ENCODE measurements at places on chromosomes 5 and 9. TPM values are rescaled to one million over a fixed set of nuclear protein-coding genes. Genes with fewer than 3 reads are reported as not detected.

DNA sequence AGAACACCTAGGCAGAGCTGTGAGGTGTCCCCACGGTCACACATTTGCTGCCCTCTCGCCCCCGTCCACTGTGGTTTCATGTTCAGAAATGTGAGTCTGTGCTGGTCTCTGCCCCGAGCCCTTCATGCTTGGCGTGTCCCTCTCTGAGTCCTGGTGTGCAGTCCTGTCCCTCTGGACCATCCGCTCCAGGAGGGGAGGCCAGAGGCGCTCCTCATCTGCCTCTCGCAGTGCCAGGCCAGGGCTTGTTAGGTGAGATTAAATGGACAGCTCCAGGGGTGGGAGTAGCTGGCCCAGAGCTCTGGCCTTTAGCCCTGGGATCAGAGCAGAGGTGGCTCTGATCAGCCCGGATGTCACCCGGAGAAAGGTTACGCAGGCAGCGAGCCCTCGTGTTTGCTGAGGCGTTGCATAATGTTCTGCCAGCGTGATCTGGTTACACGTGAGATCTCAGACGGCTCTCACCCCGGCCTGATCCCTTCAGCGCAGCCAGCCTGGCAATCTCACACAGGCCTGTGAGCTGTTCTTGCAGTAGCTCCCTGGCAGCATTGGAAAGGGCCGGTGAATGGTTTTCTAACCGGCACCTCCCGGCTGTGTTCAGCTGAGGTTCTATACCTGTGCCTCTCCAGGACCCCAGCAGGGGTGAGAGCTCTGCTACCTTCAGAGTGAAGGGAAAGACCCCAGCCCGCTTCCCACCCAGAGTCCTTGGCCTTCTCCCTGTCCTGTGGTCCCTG lies 24.5 kb downstream of the PTGES2 start:
- peak; percentile 83 for DNase-seq

The FAM200C gene
- 9.0 TPM for total RNA-seq

DNA sequence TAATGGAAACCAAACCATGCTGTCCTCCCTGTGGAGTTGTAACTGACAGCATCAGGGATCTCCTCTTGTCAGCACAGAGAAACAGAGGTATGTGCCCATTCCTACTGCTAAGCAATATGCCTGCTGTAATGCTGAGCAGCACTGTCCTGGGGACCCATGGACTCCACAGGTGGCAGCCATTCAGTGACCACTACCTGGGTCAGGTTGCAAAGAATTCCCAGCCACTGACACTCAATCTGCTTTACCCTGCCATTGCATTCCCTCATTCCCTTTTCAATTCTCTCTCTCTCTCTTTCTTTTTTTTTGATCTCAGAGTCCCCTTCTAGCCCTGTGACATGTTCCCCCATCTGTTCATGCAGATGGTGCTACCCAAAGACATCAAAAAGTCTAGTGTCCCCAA lies 104.1 kb downstream of the GABRB2 start:
- no peak for DNase-seq

The TTC39B gene
- total RNA-seq = 10.3 TPM

GRCh38 chr5:153079396-153079795 lies 411.1 kb upstream of the GRIA1 start:
- DNase-seq = no peak

DNA sequence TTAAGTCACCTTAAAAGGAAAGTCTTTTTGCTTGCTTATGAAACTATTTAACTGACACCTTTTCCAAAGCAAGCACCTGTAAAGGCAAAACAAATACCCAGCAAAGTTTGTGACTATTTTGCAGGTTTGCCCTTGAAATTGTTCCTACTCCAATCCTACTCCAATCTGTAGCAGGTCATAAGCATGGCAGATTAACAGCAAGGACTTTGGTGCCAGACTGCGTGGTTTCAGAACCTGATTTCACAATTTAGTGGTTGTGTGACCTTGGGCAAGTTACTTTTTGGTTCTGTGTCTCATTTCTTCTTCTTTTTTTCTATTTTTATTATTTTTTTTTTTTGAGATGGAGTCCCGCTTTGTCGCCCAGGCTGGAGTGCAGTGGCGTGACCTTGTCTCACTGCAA lies 282.1 kb downstream of the RFX3 start:
- DNase-seq = no peak

DNA sequence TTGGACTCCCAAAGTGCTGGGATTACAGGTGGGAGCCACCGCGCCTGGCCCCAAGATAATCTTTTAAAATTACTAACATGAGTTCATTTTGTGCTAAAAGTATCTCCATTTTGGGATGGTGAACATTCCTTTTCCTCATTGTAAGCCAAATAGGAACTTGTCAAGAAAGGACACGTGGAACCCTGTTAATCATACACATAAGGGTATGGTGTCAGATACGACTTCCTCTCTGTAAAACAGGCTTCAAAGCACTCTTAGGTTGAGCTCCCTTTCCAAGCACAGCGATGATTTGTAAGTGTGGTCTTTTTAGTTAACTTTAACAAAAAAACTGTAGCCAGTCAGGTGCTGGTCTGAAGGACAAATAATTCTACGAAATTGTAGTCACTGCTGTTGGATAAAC lies 132.7 kb downstream of the UNC13B start:
- no peak for DNase-seq

GRCh38 chr5:166671811-166672210 lies 1619.6 kb upstream of the WWC1 start:
- no peak for DNase-seq

The TBC1D13 gene
- total RNA-seq = 28.6 TPM

- no peak for DNase-seq
Measured at GRCh38 chr5:54881286-54882005, 103.9 kb downstream of the ESM1 start.

- no peak for DNase-seq
Measured at GRCh38 chr5:40409601-40410000, 270.1 kb upstream of the PTGER4 start.

The IL13 gene
- total RNA-seq = not detected

- DNase-seq = no peak
Measured at GRCh38 chr9:97981846-97982682, 1.1 kb upstream of the ANP32B start.

DNA sequence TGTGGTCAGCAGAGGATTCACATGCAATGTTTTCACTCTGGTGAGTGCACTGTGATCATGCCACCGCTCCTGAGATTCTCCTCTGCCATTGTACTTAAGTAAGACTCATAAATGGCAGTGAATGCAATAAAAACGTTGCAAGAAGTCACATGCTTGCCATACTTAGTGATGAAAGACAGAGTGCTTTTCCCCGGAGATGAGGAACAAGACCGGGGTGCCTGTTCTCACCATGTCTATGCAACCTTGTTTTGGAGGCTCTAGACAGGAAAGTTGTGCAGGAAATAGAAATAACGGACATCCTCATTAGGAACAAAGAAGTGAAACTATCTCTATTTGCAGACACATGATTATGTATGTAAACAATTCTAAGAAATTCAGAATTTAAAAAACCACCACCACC lies 84.7 kb upstream of the IRX2 start:
- no peak for DNase-seq

DNA sequence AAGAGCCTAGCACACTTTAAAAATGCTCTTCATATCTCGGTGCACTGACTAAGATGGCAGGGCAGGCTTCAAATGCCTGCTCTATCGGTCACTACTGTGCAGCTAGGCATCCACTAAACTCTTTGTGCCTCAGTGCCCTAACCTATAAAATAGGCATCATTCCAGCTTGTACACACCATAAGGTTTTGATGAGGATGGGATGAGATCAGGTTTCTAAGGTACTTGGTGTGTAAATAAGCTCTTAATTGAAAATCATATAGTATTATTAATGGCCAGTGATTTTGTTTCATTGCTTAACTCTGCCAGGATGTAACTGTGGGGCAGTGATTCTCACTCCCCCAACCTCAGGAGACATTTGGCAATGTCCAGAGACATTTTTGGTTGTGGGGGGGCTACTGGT lies 78.5 kb downstream of the ALDH1A1 start:
- no peak for DNase-seq

GRCh38 chr5:149289301-149289700 lies 17.6 kb downstream of the AFAP1L1 start:
- DNase-seq = no peak

- no peak for DNase-seq
Measured at GRCh38 chr5:80326468-80326867, 6.7 kb downstream of the SPZ1 start.

DNA sequence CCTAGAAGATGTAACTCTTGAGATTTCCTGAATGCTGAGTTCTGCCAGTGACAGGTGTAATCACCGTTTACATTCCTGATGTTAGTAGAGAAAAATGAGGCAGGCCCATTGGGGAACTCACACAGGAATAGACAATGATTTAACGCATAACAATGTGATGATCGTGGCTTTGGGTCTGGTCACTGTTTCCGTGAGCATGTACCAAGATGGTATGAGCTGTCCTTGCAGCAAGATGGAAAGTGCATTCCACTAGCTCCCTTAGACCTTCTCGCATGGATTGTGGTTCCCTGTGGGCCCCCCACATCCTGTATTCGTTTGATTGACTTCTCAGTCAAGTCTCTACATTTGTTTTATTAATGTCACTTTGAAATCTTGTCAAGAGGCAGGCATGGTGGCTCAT lies 124.0 kb upstream of the DAP start:
- DNase-seq = no peak

DNA sequence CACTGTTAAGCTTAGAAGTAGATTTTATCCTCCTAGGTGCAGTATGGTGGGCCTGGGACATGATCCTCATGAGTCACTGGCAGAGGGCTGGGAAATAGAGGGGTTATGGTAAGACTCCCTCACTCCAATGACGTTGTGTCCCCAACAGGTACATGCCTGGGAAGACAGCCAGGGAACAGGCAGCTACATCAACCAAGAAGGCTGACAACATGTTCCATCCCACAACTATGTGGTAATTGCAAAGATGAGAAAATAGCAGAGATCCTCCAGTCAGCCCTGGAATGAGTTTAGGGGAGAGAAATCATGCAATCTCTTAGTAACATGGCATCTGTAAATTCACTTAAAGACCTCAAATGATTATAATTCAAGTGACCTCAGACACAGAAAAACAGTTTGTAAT lies 114.4 kb upstream of the LIFR start:
- peak; percentile 28 for DNase-seq

GRCh38 chr5:175821790-175822211 lies 49.6 kb upstream of the CPLX2 start:
- no peak for DNase-seq

The ZBTB34 gene
- 8.6 TPM for total RNA-seq

The IFNK gene
- not detected for total RNA-seq

GRCh38 chr9:121509180-121509579 lies 9.5 kb upstream of the GGTA1 start:
- no peak for DNase-seq

The SAXO1 gene
- not detected for total RNA-seq

DNA sequence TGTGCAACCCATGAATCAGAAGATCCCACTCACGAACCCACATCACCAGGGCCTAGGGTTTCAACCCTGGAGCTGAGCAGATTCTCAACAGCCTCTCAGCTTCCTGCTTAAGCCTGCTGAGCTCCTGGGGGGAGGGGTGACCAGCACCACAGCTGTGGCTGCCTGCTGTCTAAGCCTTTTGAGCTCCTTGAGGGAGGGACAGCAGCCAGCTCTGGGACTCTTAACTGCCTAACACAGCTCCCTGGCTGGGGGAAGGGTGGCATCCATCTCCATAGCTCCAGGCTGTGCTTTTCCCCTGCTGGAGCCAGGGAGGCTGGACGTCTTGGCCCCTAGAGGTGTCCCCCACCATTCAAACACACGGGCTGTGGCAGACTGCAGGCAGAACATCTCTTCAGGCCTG lies 250.3 kb downstream of the DMAC1 start:
- peak; percentile 92 for DNase-seq

The ARHGEF28 gene
- 43.6 TPM for total RNA-seq

DNA sequence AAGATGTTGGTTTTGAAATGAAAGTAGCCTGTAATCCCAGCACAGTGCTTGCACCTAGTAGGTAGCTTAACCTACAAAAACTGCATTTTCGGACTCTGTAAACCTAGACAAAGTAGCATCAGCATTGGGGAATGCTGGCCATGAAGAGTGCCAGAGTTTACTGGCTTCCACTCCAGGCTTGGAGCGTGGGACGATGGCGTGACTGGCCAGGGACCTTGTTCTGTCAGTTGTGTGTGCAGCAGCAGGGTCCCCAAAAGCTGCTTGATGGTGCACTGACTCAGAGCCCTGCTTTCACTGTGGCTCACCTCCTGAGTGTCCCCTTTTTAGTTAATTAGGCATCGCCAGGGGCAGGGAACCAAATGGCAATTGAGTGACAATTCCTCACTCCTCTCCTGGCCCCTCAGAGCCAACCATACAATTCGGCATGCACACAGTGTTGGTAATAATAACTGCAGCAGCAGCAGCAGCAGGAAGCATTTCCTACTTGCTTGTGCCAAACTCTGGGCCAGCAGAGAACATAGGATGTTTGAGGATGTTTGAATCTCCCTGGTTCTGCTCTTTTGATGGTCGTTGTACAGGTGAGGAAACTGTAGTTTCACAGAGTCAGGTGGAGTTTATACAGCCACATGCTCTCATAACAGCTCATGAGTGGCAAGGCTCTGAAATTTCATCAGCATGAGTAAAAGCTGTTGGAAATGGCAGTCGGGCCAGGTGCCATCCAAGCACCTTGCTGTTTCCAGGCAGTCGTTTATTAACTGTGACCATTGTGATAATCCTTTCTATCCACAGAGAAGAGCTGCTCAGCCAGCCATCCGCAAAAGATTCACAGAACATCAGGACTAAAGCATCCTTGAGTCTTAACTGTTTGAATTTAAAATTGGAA lies 4.2 kb downstream of the UBE2QL1 start:
- DNase-seq = no peak

The ST8SIA4 gene
- total RNA-seq = 5.0 TPM

The GPRIN1 gene
- 0.27 TPM for total RNA-seq

GRCh38 chr5:59542851-59543820 lies 350.4 kb downstream of the PDE4D start:
- peak; percentile 46 for DNase-seq

The MCC gene
- 5.1 TPM for total RNA-seq

DNA sequence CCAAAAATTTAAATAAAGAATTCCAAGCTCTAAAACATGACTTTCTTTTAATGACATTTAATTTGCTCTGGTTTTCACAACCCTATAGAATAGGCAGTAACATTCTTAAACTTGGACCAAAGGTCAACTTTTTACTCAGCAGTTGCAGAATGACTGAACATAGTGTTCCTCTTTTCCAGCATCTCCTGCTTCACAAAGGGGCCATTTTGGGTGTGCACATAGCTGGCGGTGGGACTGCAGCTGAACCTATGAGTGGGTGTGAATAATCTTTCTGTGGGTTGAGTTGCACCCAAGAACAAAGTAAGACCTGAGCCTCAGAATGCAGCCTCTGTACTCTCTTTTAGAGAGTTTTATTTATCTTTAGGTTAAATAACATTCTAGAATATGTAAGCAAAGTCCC lies 96.9 kb upstream of the HAPLN1 start:
- no peak for DNase-seq

GRCh38 chr5:14406554-14406849 lies 175.1 kb upstream of the OTULINL start:
- no peak for DNase-seq

Measured in thyroid gland (tissue), 4 donors.